ENCODE measurements at places on chromosomes 16 and 17.
A peak's percentile ranks its signal among the peaks of the same experiment; 100 is the strongest.

- DNase-seq = no peak
Observed at GRCh38 chr17:8797621-8798175, 1.5 kb downstream of the MFSD6L start.

DNA sequence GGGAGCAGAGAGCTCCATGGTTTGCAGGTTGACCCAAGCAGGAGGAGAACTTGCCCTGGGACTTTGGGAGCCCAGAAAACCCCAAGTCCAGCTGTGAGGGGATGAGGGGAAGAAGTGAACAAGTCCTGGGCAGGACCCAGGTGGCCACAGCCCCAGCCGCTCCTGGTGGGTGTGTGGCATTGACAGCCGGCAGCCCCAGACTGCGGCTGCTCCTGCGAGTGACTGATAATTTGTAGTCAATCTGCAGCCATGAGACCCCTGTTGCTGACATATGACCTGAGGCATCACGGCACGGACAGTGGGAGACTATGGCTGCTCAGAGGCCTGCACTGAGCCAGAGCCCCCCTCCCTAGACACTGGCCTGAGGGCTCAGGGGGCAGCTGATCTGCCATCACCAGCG is 66.4 kb downstream of the PRMT7 start:
- no peak for DNase-seq

- no peak for DNase-seq
Observed at GRCh38 chr16:21100447-21100846, 50.2 kb downstream of the DNAH3 start.

DNA sequence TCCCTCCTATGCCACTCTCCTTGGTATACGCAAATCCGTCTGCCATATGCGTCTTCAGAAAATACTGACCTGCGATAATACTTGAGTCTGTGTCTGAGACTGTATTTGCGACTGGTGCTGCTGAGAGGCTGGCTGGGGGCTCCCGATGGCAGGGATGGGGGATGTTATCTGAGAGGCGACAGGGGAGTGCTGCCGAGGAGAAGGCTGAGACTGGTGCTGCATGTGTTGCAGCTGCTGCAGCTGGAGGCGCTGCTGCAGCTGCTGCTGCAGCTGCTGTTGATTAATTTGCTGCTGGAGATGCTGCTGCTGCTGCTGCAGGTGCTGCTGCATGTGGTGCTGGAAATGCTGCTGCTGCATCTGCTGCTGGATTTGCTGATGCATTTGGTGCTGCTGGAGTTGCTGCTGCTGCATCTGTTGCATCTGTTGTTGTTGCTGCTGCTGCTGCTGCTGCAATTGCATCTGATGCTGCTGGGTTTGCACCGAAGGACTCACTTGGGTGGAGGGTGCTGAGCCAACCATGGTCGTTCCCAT is 107.7 kb downstream of the TOX3 start:
- no peak for DNase-seq

GRCh38 chr16:82231008-82231787 is 61.2 kb upstream of the MPHOSPH6 start:
- DNase-seq = no peak

DNA sequence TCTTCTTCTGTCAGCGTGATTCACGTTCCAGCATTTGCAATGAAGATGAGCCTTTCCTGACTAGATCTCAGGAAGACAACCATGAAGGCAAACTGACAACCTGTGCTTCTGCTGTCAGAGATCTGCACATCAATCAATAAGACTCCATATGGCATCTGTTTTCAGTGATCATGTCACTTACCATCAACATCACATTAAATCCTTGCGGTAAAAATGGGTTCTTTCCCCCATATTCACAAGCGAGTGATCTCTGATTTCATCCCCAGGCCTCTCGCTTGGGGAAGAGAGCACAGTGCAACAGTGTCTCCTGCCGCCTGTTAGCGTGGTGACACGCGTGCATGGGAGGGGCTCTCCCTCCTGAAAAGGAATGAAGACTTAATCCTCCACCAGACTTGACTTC is 11.1 kb downstream of the NACA2 start:
- no peak for DNase-seq

DNA sequence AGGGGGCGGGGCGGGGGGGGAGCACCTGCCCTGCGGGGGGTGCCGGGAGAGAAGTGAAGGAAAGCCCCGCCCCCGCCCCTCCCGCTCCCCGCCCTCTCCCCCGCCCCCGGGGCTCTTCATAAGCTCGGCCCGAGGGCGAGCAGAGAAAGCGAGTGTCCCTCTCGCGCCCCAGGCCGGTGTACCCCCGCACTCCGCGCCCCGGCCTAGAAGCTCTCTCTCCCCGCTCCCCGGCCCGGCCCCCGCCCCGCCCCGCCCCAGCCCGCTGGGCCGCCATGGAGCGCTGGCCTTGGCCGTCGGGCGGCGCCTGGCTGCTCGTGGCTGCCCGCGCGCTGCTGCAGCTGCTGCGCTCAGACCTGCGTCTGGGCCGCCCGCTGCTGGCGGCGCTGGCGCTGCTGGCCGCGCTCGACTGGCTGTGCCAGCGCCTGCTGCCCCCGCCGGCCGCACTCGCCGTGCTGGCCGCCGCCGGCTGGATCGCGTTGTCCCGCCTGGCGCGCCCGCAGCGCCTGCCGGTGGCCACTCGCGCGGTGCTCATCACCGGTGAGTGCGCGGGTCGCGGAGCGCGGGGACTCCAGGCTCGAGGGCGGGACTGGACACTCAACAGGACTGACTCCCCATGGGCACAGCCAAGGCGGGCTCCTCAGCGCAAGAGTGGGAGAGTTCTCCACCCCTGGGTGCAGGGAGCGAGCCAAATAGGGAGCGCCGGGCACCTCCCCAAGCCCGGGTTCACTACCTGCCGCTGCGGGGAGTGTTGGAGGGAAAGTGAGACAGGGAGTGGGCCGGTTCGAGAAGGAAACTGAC is at the start of gene HSD11B2:
Gene HSD11B2 (plus strand): TSS at position 145 of the 798 bp plus-strand sequence. CDS start 128 bp downstream, at position 273.
- peak; percentile 18 for DNase-seq

- peak; percentile 67 for DNase-seq
Observed at GRCh38 chr17:4947411-4948165, 742 bp downstream of the PFN1 start.

DNA sequence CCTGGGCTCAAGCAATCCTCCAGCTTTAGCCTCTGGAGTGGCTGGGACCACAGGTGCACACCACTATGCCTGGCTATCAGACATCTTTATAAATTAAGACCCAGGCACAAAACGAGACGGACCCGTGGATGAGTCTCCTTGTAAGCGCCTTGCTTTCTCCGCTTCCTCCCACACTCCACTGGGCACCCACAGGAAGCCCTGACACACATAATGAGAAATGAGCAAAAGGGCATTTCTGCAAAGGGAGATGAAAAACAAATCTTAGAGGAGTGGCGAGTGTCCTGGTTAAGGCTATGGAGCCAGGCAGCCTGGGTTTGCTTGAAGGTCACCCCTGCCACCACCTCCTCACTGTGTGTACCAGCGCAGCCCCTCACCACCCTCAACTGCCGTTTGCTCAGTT is 56.3 kb downstream of the XYLT1 start:
- DNase-seq = peak; percentile 23

GRCh38 chr17:40909351-40909750 is 24.3 kb upstream of the KRT20 start:
- DNase-seq = peak; percentile 44

GRCh38 chr16:11824362-11824761 is 27.0 kb downstream of the RSL1D1 start:
- DNase-seq = no peak

GRCh38 chr16:69319826-69320739 is 8.9 kb downstream of the VPS4A start:
- no peak for DNase-seq

DNA sequence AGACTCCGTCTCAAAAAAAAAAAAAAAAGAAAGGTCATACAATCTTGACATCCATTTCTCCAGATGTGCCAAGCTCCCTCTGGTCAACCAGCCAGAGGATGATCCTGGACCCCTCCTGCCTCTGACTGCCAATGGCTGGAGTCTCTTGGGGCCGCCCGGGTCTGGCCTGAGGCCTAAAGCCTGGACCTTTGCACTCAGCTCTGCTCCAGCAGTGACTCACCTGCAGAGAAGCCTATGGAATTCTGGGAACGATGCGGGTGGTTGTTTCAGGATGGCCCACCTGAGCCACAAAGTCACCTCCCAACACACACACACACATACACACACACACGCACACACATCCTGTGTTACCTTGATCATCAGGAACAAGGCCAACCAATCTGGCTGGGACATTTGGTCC is 64.0 kb upstream of the DNAH17 start:
- DNase-seq = no peak
